ENCODE measurements at places on chromosomes 5 and 9. TPM values are rescaled to one million over a fixed set of nuclear protein-coding genes. Genes with fewer than 3 reads are reported as not detected.

Gene FOXE1
- 3.5 TPM for total RNA-seq

Gene THBS4
- 0.23 TPM for total RNA-seq

Gene GPX8
- total RNA-seq = 34.2 TPM

Gene GPR150
- total RNA-seq = 0.16 TPM

Gene MYOZ3
- total RNA-seq = not detected

Gene MEGF10
- total RNA-seq = not detected

Gene ANKRD20A1
- 0.51 TPM for total RNA-seq

Gene CCDC192
- total RNA-seq = not detected

Gene SOHLH1
- total RNA-seq = 0.12 TPM

Measured in A549 treated with Hydrocortisone at 1 μM for 4 hours (cell line).